Activated CD8-positive, alpha-beta T cell treated with anti-CD3 and anti-CD28 coated beads for 36 hours (primary cell): ENCODE measurements at places on chromosomes 11 and 22. TPM values are rescaled to one million over a fixed set of nuclear protein-coding genes. Genes with fewer than 3 reads are reported as not detected.

ANKK1 gene
- not detected for total RNA-seq

CD6 gene
- total RNA-seq = 201 TPM

PHOX2A gene
- total RNA-seq = not detected

- DNase-seq = no peak
These were observed 97.8 kb downstream of the ME3 start for GRCh38 chr11:86574493-86575207.

SEPTIN5 gene
- total RNA-seq = 1.3 TPM

DNA sequence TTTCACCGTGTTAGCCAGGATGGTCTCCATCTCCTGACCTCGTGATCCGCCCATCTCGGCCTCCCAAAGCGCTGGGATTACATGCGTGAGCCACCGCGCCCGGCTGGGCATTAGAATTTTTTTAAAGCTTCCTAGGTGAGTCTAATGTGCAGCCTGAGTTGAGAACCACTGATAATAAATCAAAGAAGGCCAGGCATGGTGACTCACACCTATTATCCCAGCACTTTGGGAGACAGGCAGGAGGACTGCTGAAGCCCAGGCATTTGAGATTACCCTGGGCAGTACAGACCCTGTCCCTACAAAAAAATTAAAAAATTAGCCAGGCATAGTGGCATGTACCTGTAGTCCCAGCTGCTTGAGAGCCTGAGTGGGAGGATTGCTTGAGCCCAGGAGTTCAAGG lies 13.7 kb downstream of the MEI1 start:
- no peak for DNase-seq

HEPHL1 gene
- total RNA-seq = not detected

GRCh38 chr11:78504708-78505107 lies 70.0 kb downstream of the NARS2 start:
- DNase-seq = no peak

LARGE2 gene
- 1.1 TPM for total RNA-seq

DNA sequence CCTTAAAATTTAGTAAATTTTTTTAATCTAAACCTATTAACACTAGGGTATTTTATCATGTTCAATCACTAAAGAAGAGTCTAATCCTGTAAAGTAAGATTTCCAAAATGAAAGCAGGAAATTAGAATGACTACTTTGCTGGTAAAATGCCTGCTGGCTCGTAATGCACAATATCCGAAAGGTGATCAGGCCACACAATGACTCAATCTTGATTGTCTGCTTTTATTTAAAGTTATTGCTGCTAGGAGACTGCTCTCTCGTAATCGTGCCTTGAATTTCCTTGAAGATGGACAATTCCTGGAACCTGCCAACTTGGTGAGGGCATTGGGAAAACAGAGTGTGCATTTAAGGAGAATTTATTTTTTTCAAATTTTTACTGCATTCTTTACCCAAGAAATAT lies 1786.5 kb upstream of the RAG2 start:
- DNase-seq = no peak

GRCh38 chr11:37504921-37505320 lies 906.9 kb upstream of the RAG2 start:
- DNase-seq = no peak

DNA sequence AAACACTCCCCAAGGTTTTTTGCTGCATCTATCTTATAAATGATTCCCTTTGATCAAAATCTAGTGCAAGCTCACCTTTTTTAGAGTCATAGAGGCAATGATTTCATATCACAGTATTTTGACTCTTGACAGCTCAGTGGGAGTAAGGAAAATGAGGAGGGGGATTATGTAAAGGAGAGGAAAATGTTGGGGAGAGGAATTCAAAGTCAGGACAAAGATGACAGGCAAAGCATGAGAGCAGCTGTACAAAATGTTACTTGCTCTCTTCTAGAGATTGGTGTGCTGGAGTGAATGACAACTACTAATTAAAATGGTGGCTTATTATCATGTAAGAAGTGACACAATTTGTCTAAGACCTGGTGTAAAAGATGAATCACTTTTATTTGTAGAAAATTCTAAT lies 644.6 kb upstream of the CHORDC1 start:
- DNase-seq = no peak

OR10V1 gene
- total RNA-seq = not detected

- peak; percentile 56 for DNase-seq
These were observed 86.5 kb downstream of the FAM76B start for GRCh38 chr11:95703049-95703448.

DNA sequence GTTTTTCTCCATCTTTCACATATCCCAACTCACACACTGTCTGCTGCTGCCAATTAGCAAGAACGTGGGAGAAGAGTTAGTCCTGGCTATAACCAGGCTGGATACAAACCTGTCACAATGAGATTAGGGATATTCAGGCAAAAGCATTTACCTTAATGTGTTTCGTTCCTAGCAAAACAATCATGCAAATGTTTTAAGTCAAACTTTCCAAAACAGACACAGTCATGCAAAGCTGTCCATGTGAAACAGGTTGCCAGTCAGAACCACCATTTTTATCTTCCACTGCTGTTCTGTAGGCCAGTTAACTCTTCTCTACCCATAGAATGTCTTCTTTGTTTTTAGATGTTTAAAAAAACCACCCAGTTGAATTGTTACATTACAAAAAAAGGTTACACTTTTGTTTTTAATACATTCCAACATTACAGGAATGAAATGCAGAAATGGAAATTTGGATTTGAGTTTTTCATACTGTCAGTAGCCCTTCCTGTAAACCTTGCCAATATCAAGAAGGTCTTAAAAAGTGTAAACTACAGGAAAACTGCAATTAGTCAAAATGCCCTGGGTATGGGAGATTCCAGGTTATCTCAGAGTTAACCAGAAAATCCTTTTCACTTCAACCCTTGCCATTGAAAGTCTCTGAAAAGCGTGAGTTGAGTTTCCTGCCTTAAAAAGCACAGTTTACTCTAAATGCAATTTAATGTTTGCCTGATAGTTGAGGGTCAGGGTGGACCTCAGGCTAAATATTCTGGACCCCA lies 34.2 kb upstream of the LDLRAD3 start:
- DNase-seq = no peak

- DNase-seq = no peak
These were observed 146.0 kb upstream of the SEZ6L start for GRCh38 chr22:26023104-26023775.

DNA sequence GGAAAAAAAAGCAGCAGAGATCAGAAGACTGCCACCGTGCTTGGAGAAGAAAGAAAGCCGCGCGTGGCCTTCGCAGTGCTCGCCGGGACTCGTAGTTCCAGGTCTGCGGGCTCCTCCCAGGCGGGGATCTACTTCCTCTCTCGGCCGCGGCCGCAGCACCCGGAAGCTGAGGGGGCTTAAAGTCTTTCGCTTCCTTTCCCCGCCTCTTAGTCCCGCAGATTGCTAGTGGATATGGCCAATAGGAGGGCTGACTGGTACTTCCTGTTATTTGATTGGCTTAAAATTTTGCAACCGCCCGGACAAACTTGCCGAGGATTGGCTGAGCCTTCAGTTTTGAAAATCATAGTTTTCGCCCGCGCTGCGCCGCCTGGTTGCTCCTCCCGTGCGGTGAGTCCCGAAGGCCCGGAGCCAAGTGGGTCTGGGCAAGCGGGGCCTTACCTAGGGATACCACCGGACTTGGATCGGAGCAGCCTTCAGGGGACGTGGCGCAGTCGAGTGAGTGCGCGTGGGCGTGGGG lies at the start of gene INCENP:
TSS of gene INCENP (plus strand) at position 343 of the 517 bp plus-strand sequence. CDS start 4,151 bp downstream, outside the sequence.
- peak; percentile 98 for DNase-seq

GRCh38 chr22:24685531-24686190 lies 82.7 kb downstream of the GGT1 start:
- DNase-seq = no peak

ZNF280B gene
- total RNA-seq = 2.3 TPM

TRPT1 gene
- 41.5 TPM for total RNA-seq

DNA sequence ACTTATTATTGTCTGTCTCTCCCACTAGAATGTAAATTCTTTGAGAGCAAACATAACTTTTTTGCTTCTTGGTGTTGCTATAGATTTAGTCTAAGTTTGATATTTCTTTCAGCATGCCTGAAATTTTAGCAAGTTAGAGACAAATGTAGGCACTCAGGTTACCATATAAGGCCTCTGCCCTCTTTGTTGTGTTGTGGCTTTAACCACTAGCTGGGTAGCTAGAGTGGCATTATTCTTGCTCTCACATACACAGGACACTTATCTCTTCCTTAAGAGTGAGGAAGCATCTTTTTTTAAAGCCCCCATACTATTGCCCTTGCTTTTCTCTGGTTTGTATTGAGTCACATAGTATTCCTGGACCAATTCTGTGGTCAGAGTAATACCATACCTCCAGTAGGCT lies 11.2 kb downstream of the ZBED5 start:
- no peak for DNase-seq

DNA sequence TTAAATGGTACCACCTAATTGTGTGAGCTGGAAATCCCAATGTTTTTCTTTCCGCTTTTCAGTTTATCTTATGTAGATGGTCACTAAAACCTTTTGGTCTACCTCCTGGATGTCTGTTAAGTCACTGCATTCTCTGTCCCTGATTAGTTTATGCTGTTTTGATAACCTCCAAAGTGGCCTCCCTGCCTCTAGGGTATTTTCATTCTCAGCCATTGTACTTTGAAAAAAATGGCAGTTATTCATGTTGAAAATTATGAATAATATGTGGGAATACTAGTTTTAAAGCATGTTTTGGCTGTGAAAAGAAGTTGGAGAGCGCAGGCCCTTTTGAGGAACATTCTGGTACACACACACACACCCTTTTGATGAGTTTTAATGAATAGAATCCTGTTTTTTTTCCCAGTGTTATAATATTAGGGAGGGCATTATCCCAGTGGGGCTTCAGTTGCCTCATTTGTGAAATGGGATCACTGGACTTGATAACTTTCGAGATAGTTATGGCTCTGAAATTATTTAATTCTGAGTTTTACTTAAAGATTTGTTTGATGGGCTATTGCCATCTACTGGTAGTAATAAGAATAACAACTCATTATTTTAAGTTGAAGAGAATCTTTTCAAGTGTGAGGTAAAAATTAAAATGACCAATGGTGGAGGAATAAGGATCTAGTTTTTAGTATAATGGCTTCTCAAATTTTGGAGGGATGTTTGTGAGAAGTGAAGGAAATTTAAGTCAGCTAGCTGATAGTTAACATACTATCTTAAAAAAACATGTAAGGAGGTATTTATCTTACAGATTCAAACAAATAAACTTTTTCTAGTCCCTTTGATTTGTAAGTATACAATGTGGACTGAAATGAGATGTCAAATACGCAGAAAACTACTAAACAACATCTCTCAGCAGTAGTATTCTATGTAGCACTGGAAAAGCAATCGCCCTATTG lies 3.9 kb downstream of the FDX1 start:
- DNase-seq = no peak

SPINDOC gene
- 29.0 TPM for total RNA-seq

ISX gene
- total RNA-seq = not detected

GRCh38 chr22:38569181-38569971 lies 607 bp downstream of the DMC1 start:
- no peak for DNase-seq

VSIG10L2 gene
- not detected for total RNA-seq

DNA sequence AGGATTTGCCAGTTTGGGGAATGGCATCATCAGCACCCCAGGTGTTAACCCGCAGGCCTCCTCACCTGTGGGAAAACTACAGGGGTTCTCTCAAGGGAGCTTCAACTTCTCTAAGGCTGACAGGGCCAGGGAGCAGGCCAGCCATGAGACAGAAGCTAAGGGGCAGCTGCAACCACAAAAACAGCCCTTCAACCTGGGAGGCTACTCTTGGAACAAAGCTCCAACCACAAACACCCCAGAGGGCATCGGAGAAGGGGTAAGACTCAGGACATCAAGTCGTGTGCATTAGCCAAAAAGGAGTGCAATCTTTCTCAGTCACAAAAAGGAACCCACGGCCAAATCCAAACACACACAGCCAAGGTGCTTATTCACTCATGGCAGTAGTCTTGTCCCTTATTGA lies 103.0 kb downstream of the PLEKHA7 start:
- no peak for DNase-seq

RTN4R gene
- total RNA-seq = 3.7 TPM

GRCh38 chr11:118521892-118522311 lies 5.4 kb upstream of the TTC36 start:
- no peak for DNase-seq

DNA sequence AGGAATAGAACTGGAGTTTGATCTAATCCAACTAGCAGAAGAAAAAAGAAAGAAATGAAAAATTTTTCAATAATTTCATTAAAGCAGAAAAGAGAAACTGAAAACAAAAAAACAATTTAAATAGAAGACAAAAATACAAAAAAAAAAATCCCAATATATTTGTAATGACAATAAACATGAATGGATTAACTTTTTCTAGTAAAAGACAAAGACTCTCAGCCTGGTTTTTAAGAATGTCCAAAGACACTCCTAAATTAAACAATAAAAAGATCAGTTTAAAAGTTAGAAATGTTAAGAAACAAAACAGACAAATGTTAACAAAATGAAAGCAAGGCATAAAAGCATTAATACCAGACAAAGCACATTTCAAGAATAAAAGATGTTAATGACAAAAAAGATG lies 50.3 kb upstream of the ME3 start:
- no peak for DNase-seq

DNA sequence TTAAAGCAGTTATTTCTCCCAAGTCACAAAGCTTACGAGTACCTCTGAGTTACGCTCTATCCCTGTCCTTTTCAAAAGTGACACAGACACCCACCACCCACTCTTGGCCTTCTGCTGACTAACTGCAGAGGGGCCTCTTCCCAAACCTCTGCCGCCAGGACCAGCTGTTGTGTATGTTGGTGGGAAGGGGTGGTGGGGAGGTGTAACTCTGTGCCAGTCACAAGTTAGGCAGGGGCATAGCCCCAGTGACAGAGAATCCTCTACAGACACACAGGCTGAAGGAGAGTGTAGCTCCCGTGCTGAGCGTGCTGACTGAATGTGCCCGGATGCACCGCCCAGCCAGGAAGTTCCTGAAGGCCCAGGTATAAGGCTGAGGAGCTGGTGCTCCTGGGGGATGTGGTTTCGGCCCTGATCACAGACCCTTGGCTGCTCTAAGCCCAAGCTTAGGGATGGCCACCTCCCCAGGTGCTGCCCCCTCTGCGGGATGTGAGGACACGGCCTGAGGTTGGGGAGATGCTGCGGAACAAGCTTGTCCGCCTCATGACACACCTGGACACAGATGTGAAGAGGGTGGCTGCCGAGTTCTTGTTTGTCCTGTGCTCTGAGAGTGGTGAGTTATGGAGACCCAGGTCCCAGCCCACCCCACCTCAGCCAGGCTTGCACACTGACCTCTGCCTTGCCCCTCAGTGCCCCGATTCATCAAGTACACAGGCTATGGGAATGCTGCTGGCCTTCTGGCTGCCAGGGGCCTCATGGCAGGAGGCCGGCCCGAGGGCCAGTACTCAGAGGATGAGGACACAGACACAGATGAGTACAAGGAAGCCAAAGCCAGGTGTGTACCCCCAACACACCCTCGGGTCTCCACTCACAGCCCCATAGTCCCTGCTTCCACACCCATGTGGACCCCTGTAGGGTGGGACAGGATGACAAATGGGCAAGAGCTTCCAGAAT lies 4.9 kb downstream of the RIC8A start:
- no peak for DNase-seq

DNA sequence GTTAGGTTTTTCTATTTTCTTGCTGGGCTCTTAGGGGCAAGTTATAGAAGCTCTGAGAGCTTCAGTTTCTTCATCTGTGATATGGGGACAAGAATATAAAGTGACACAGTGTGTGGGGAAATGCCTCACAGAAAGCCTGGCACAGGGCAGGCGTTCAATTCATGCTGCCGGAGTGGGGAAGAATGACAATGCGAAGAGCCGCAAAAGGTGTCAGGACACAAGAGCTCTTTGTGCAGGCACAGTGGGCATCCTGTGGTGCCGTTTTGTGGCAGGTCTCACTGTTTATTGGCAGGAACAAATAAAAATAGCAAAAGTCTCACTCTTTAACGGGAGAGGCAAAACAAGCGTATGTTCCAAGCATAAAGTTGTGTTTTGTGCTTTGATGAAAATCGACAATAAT lies 112.1 kb downstream of the TIMP3 start:
- DNase-seq = no peak

GRCh38 chr11:117097389-117098268 lies 599 bp downstream of the SIK3 start:
- DNase-seq = peak; percentile 43
